Glutamatergic neuron (in vitro differentiated cells): ENCODE measurements at places on chromosomes 5 and 9.

GRCh38 chr5:14129123-14129522, 14.0 kb upstream of the TRIO start:
- no peaks in the 10 kb centered on the region for H3K36me3 ChIP-seq
- H3K27me3 ChIP-seq = peaks cover 2% of the 10 kb centered on the region
- no peak for DNase-seq
- no peak overlapping the region for H3K27ac ChIP-seq
- no peak overlapping the region for H3K4me3 ChIP-seq
- peaks cover 8% of the 10 kb centered on the region for H3K4me1 ChIP-seq

- no peak overlapping the region for H3K4me3 ChIP-seq
- no peak overlapping the region for H3K27ac ChIP-seq
- peaks cover 4% of the 10 kb centered on the region for H3K27me3 ChIP-seq
Measured at GRCh38 chr5:140197023-140197422, 22.0 kb downstream of the CYSTM1 start.

DNA sequence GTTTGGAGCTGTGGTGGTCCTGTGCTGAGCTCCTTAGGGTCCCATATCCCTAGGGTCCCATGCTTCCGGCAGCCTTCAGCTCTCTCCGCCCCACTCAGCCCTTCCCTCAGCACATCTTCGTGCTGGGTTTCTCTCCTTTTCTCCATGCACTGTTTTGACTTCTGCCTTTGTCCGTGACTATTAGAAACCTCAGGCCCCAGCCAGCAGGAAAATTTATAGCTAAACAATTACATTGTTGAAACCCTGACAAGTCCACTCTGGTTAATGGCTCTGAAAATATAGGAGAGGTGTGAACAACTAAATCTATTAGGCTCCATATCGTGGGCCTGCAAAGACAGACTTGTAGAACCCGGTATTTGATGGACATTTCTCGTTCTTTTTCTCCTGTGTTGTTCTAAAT, 523.7 kb downstream of the CCDC171 start:
- DNase-seq = no peak
- H3K4me3 ChIP-seq = no peak overlapping the region
- no peaks in the 10 kb centered on the region for H3K4me1 ChIP-seq

GRCh38 chr5:42593591-42593990, 163.0 kb upstream of the CCDC152 start:
- peaks cover 5% of the 10 kb centered on the region for H3K4me1 ChIP-seq
- no peak overlapping the region for H3K4me3 ChIP-seq
- no peak for DNase-seq
- no peak overlapping the region for H3K27ac ChIP-seq
- no peaks in the 10 kb centered on the region for H3K36me3 ChIP-seq
